ENCODE measurements at places on chromosomes 7 and 10.

- DNase-seq, result no peak
These were observed 97.7 kb upstream of the RPA3 start for GRCh38 chr7:7816084-7816483.

DNA sequence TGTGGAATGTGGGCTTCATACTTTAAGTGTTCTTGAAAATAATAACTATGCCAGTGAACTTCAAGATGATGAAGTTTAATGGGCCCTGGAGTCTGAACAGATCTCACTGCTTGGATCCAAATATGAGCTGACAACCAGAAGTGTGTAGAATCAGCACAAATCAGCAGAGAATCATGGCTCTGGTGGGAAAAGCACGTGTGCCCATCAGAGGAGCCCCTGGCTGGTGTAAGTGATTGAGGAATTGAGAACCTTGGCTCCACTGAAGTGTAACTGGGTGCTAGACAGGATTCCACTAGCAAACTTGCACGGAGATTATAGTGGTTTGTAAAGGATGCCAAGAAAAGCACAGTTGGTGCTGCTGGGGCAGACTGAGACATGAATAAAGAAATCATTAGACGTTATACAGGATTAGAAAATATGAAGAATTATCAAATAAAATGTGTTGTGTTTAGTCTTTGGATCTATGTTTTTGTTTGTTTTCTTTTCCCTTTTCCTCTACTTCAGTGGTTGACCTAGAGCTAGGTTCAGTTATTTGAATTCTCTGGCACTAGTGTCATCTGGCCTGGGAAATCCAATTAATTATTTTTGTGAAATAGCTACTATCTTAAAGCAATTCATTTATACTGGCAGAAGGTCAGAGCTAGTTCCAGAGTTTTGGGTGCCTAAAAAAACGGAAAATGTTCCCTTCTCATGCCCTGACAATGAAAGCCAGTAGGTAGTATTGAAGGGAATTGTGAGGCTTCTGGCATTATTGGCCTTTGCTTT lies 175.7 kb upstream of the MEOX2 start:
- DNase-seq, result no peak

- no peak for DNase-seq
These were observed 201.6 kb downstream of the SEMA3D start for GRCh38 chr7:84985073-84985784.

DNA sequence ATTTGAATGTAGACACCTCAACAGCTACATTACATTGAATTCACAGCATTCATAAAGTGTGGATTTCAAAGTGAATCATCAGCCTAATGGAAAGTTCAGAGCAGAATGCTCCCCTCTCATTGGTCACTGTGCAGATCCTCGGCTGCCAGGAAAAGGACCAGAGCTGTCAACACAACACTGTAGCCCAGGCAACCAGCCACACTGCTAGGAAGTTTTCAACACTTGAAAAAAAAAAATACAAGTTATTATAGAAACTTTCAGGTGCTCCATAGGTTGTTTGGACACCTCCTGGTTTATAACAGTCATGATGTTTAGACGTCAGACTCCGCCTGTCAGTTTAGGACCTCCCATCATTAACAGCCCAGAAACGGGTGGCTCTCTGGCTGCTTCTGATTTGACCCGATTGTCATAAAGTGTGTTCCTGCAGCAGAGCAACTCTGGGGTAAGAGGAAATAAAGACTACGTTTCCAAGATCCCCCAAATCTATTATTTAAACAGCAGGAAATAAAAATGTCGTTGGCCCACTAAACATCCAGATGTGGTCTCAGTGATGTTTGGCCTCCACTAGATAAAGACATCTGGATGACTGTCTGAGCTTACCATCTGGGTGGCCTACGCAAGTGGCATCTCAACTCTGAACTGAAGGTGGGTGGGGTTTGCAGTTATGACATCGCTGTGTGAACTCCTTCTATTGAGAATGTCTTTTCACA lies 117.4 kb downstream of the CABCOCO1 start:
- no peak for DNase-seq

DNA sequence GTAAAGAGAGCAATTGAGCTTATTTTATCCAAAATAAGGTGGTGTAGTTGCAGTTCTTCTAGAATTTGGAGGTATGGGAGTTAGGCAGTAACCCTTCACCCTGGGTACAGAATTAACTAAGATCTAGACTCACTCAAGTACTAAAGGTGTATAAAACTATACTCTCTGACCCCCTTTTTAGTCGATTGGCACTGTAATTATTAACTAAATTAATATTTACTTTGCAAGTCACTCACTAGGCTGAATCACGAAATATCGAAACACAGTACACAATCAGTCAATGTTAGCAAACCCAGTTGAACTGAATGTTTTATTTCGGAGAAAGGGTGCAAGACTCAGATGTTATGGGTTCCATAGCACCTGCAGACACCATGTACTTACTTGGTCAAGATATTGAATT lies 14.6 kb upstream of the CYP2C19 start:
- no peak for DNase-seq

- DNase-seq, result no peak
These were observed 11.2 kb upstream of the CCSER2 start for GRCh38 chr10:84317174-84317573.

GRCh38 chr7:43626695-43627094 lies 43.8 kb downstream of the STK17A start:
- no peak for DNase-seq

- DNase-seq, result no peak
These were observed 7.2 kb upstream of the CHCHD1 start for GRCh38 chr10:73774637-73775036.

GRCh38 chr7:116229366-116229765 lies 19.0 kb downstream of the TES start:
- no peak for DNase-seq

GRCh38 chr10:617471-617870 lies 72.0 kb downstream of the DIP2C start:
- no peak for DNase-seq

DNA sequence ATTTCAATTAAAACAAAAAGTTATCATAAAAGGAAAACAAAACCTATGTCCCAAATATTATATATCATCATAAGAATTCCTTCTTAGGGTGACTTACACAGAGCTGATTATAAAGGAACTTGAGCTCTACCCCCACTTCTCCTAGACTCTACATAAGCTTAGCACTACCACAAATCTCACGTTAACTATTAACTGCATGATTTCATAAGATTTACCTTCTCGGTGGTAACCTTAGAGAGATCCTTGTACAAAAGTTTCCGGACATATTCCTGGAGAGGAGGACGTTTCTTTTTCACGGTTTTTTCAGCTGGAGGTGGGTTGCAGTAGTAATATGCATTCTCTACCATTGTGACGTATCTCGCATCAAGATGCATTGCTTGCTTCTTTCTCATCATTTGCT lies 83.7 kb downstream of the UPF2 start:
- no peak for DNase-seq

DNA sequence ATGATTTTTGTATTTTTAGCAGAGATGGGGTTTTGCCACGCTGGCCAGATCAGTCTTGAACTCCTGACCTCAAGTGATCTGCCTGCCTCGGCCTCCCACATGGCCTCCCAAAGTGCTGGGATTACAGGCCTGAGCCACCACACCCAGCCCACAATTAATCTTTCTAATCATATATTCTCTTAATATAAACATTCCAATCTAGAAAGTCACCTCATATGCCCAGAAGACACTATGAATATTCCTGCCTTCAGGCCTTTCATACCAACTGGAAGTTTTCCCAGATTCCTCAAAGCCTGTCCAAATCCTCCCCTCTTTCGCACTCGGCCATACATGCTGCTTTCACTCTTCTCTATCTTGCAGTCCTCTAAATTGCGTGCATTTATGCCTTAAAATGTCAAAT lies 32.6 kb downstream of the PDZD8 start:
- DNase-seq, result no peak

- no peak for DNase-seq
These were observed 61.0 kb upstream of the NFE2L3 start for GRCh38 chr7:26090927-26091519.

GRCh38 chr10:72906446-72906845 lies 12.9 kb downstream of the OIT3 start:
- no peak for DNase-seq

DNA sequence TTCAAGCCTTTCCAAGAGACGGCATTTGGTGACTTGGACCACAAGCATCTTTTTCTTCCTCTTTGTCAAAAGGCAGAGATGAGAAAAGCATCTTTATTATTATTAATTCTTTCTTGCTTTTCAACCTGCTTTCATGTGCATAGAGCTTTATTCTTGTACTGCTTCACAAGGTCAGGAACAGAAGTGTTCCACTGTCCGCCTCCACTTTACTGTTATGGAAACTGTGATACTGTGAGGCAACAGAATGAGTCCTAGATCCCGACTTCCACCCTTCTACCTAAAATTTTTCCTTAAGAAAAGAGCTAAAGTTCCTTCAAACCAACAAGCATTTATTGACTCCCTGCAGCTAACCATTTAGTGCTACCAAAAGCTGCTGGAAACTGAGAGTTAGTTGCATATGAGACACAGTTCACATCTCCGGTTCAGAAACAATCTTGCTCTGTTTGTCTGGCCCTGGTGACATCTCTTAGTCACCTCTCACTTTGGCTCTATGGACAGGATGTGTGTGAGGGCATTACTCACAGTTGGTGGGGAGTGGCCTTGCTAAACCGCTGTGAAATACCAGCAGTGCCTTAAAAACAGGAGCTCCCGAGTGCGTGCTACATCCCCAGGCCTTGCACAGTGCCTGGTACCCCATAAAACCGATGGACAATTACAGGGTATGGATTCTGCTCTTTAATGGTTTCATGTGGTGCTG lies 77.1 kb upstream of the TRIL start:
- peak; percentile 3 for DNase-seq

GRCh38 chr7:74587435-74588126 lies 69.9 kb upstream of the GTF2I start:
- DNase-seq, result no peak

DNA sequence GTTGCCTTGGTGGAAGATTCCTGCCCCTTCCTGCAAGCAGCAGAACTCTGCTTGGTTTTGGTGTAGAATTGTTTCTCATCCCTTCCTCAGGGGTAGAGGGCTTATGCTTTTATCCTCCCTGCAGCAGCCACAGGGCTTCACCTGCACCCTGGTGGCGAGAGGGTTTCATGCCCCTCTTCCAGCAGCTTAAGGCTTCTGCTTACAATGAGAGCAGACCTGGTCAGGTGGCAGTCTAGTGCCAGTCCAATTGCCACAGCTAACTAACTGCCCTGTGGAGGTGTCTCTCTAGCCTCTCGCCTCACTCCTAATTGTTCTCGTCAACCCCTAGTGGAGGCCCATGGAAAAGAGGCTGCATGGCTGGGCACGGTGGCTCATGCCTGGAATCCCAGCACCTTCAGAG lies 19.3 kb downstream of the ACBD7 start:
- DNase-seq, result no peak

DNA sequence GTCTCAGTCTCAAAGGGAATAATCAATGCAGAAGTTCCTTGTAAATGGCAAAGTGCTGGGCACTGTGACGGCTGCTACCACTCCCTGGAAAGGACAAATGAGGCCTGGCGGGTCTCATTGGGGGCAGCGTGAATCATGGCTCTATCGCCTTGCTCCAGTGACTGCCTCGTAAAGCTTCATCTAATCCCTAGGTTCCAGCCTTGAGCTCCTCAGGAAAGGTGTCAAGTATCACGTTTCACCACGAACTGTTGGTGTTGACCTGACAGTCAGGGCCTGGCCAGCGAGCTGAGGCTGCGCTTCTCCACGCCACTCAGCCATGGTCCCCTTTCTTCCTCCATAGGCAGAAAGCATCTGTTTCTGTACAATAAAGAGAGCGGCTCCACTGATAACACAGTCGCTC lies 126.7 kb upstream of the ZNF32 start:
- no peak for DNase-seq

DNA sequence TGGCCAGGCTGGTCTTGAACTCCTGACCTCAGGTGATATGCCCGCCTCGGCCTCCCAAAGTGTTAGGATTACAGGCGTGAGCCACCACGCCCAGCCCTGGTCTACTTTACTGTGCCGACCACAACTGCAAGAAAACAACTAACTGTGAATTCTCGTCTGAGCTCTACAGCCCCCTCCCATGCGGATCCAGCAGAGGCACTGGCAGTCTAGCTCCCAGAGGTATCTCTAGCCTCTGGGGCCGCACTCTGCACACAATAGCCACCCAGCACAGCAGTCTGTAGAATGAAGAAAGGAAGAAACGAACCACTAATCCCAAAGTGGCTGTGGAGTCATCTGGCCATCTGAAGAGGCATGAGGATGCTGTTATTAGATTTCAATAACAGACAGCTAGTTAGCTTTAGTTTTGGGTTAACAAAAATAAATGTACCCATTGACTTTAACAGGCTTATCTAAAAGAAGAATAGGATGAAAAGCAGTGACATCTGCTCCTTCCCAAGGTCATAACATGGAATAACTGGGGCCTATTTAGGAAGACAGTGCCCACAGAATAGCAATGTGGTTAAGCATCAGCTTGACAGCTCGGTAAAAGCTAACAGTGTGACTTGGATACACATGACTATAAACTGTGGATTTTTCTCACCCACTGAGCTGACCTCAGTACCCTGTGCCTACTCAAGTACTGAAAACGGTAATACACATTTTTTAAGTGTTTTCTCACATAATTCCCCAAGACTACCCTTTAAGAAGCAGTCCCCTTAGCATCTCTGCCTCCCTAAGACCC lies 131.9 kb downstream of the TNS3 start:
- DNase-seq, result no peak

GRCh38 chr10:33481184-33481583 lies 146.7 kb upstream of the NRP1 start:
- DNase-seq, result no peak

- no peak for DNase-seq
These were observed 50.8 kb downstream of the SLIT1 start for GRCh38 chr10:97134983-97135382.

- DNase-seq, result no peak
These were observed 59.4 kb downstream of the FAM171A1 start for GRCh38 chr10:15311569-15312280.

GRCh38 chr10:119451300-119451896 lies 91.1 kb downstream of the RGS10 start:
- no peak for DNase-seq

DNA sequence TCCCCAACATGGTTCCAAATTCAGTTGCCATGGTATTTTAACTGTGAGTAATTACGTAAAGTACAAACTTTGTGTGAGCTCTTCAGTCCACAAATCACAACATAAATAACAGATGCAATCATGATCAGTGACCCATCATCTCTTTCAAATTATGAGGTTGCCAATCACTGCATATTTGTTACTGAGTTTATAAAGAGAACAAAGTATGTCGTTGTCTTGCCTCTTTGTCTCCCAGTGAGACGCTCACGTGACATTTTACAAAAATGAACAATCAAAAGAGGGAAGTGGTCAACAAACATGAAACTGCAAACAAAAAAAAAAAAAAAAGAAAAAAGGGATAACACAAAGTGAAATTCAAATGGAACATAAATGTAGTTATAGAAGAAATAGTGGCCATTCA lies 122.7 kb upstream of the PDSS1 start:
- DNase-seq, result no peak

GRCh38 chr10:98511876-98512275 lies 65.1 kb upstream of the HPS1 start:
- no peak for DNase-seq

GRCh38 chr7:67907792-67908191 lies 911.2 kb downstream of the TYW1 start:
- no peak for DNase-seq

Data from stimulated activated CD8-positive, alpha-beta memory T cell treated with anti-CD3 and anti-CD28 coated beads, Interleukin-12 subunit alpha, Interleukin-12 subunit beta, amount 100 ng/mL, for 4 hours (primary cell).